ENCODE measurements at places on chromosomes 11 and 22.
A peak's percentile ranks its signal among the peaks of the same experiment; 100 is the strongest.

DNA sequence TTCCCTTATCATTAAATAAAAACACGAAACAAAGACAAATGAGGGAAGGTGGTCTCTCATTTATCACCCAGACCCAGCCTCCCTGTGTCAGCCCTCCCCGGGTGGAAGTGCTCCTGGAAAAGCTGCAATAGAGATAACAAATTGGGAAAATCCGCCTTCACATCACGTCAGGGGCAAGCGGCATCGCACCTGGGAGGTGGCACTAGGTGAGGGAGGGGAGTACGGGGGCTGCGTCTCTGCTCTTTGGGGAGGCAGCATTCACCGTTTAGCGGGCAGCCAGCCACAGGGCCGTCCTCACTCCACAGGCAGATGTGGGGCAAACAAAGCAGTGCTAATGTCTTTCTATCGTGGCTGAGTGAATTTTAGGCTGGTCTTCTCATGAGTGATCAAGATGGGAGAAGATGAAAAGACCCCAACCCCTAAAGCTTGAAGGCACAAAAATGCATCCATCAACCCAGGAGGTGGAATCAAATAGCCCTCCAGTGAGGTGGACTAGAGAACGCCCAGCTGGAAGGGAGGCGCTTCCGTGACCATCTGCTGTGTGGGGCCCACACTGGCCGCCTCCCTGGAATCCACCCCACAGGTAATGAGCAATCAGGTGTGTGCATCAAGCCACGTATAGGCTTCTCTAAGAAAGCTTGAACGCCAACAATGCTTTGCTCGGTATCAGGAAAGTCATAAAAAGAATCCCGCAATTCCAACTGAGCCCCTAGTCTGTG is 629.5 kb downstream of the BRD1 start:
- DNase-seq: no peak

DNA sequence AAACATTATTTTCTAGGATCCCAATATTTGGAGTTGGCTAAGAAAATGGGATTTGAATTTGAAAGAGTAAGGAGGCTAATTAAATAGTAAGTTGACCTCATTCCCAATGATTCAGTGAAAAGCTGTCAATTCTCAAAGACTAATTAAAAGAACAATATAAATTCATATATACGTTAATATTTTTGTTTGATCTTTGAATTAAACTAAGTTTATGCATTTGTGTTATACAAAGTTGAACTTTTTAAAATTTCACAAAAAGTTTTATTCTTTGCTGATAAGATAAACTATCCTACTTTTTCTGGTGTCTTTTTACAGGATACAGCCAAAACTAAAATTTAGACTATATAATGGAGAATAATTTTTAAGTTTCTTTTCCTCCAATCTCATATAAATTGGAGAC is at the start of gene OR5L1:
Gene OR5L1 (plus strand): TSS at position 301 of the 400 bp plus-strand sequence. CDS start 100 bp downstream, outside the sequence.
- DNase-seq: no peak

DNA sequence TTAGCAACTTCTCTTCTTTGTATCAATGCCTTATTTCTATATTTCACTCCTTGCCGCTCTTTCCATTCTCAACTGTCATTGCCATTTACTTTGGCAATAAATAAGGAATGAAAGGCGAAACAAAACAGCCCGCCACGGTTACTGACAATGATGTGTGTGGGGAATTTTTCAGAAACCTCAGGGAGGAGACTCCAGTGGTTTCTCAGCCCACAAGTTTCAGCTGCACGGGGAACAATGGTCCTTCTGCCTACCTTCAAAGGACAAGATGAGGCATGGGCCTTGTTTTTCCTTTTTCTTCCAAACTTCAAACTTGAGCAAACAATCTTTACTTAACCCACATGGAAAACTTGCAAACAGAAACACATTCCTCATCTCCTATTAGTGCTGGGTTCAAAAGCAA is 409.4 kb downstream of the METTL15 start:
- DNase-seq: no peak

DNA sequence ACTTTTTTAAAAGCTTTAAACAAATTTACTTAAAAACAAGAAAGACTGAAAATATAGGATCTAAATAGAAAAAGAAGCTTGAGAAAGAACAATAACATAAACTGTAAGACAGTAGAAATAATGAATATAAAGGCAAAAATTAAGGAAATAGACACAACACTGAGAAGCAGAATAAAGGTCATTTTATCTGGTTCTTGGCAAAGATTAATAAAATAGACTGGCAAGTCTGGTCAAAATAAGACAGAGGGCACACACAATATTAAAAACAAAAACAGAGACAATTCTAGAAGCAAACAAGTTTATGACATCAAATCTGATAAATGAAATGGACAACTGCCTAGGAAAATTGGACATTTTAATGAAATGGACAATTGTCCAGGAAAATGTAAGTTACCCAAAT is 105.8 kb downstream of the ATG16L2 start:
- DNase-seq: no peak

GRCh38 chr11:82828472-82828871 is 71.8 kb downstream of the PRCP start:
- no peak for DNase-seq

GRCh38 chr22:43867839-43868635 is 5.7 kb upstream of the SULT4A1 start:
- DNase-seq: peak; percentile 10

DNA sequence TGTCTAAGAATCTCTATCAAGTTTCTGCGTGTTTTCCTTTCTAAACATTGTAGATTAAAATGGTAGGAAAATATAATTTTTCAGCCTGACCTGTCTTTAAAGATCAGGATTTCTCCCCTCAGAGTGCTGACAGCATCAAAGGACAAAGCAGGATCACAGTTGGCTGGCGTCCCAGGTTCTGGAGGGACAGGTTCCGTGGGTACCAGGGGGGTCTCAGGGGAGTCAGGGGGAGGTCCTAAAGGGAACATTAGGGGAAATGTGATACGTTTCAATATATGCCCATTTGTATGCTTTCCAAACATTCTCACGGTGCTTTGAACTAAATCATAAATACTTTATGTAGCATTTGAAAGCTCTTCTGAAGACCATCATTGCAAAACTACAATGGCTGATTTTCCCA is 3.4 kb downstream of the MMP3 start:
- no peak for DNase-seq

DNA sequence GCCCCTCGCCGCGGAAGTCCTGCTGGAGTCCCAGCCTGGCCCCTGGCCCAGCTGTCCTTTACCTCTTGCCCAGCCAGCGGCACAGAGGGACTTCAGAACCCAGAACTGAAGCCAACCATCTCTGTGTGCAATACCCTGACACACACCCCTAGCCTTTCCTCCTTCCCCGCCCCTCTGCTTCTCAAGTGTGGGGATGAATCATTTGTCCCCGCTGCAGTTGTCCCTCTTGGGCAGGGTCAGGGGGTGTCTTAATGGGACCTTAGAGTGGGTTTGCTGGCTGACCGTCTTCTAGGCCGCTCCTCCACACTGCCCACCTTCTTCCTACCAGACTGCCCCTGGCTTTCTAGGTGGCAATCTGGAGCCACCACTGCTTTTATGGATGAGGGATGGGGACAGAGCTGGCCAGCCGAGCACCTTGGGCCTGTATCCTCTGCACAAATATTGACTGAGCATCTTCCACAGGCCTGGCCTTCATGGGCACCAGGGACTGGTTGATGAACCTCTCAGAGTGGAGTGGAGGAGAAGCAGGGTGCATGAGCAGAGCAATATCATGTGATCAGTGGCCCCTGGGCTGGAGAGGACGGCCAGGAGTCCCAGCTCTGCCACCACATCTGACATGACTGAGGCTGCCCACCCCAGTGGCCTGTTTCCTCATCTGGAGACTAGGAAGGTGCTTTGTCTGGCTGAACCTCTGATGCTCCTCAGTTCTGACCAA is 668 bp upstream of the CHST1 start:
- no peak for DNase-seq

DNA sequence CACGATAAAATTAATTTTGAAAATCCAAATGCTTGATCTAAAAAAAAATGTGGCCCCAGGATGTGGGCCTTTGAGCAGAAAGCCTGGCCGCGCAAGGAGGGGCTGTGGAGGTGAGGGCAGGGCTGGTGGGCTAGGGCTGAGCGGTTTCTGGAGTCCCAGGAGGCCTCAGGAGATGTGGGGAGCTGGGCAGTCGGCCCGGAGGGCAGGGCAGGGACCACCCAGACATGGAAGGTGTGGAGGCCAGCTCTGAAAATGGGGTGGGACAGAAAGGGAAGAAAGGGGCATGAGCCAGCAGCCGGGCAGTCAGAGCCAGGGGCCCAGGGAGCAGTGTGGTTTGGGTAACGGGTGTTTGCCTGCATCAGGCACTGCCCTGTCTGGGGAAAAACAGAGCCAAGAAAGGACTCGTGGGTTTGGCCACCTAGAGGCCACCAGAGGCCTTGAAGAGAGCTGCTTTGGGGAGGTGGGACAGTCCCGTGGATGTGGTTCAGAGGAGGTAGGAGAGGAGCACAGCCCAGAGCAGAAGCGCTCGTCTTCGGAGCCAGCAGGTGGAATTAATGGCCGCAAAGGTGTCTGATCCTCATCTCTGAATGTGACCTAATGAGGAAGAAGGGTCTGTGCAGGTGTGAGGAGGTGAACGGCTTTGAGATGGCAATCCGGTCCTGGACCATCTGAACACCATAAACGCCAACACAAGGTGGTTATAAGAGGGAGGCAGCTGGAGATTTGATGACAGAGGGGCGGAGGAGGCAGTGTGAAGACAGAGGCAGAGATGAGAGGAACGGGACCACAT is 50.2 kb downstream of the IGF2 start:
- DNase-seq: no peak

- peak; percentile 94 for DNase-seq
Measured at GRCh38 chr11:819943-820649, 1.4 kb downstream of the PNPLA2 start.

GRCh38 chr22:27431896-27432295 is 369.7 kb downstream of the MN1 start:
- DNase-seq: no peak

DNA sequence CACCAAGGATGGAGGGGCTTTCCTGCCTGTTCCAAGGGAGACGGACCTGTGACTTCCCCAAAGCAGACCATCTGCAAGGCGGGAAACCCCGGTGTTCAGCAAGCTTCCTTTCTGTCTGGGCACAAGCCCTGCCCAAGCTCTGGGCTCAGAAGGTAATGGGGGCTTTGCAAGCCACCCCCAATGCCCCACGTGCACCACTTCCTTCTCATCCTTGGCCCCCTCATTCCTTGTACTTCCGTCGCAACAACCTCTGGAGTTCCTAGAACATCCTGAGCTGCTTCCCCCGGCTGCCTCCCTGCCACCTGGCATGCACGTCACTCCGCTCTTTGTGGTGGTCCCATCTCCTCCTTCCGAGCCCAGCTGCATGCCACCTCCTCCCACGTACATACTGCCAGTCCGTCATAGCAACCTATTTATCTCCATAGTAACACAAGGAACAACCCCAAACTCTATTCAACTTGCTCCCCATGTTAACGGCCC is 3.9 kb downstream of the MYEOV start:
- peak; percentile 22 for DNase-seq

GRCh38 chr22:25930788-25931310 is 188.9 kb downstream of the MYO18B start:
- DNase-seq: no peak

GRCh38 chr11:60515144-60515855 is at the start of gene MS4A13:
Gene MS4A13 (plus strand): TSS chr11:60515392. CDS start chr11:60518084, 2,692 bp downstream.
- DNase-seq: no peak

GRCh38 chr11:72546866-72547265 is 112.5 kb upstream of the CLPB start:
- no peak for DNase-seq

GRCh38 chr22:33274214-33275072 is 216.3 kb upstream of the SYN3 start:
- DNase-seq: no peak

DNA sequence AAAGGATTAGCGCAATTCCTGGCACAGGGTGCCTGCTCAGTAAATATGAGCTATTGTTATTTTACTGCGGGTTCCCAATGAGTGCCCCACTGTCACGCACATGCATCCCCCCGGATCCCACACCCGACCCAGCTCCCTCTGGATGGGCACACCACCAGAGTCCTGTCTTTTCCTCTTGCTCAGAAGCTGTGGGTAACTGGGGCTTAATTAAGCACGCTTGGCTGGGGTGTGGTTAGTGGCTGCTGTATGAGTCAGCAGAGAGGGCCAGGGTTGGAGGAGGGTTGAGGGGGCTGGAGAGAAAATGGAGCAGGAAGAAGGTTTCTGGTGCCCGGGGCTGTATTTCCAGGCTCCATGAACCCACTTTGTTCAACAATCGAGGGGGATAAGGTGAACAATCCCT is 30.3 kb upstream of the NECTIN1 start:
- no peak for DNase-seq

- no peak for DNase-seq
Measured at GRCh38 chr11:46300270-46300669, 22.8 kb downstream of the CREB3L1 start.

- DNase-seq: no peak
Measured at GRCh38 chr11:48011102-48011797, 30.9 kb downstream of the PTPRJ start.

DNA sequence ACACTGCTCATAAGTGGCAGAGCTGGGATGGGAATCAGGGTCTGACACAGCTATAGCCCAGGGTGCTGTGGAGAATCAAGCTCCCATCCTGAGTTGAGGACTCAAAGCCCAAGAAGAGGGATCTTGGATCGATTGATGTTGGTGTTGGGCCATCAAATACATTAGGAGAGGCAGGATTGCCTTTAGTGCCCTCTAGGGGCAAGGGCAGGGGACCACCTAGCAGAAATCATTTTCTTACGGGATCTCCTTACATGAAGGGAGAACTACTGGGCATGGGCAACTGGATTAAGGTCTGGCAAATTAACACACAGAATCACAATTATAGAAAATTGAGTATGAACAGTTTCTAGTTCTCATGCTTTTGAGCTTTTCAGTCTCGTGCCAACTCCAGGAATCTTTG is 24.9 kb upstream of the EMSY start:
- peak; percentile 14 for DNase-seq

DNA sequence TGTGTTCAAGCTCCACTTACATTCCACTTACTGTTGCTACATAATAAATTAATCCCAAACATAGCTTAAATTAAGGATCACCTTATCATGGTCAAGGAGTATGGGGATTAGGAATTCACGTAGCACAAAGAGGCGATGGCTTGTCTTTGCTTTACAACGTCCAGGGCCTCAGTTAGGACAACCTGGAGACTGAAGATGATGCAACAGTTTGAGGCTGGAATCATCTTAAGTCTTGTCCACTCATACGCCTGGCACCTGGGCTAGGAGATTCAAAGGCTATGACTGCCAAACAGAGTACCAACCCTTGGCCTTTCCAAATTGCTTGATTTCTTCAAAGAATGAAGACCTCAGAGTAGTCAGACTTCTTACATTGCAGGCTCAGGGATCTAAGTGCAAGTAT is 149.1 kb downstream of the SBF2 start:
- DNase-seq: no peak

DNA sequence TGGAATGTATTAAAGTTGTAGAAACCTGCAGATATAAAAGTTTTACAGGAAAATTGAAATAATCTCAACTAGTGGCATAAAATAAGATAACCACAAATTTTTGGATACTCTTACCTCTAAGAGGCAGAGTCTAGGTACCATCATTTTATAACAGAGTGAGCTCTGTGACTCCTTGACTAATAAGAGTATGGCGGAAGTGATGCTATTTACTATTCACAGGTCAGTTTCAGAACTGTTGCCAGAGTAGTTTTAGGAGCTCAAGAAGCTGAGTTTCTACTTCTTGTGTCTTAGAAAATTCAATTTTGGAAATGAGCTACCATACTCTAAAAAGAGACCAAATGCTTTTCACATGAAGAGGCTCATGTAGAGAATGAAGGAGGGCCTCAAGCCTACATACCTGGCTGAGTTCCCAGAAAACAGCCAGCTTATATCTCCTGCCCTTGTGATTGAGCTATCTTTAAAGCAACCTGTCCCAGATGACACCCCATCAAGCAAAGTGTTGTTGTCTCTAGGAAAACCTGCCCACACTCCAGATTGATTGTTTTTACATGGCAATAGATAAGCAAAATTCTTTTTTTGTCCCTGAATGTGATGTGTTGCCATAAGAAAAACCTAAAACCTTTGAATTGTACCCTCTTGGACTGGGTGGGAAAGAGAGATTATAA is 712.8 kb upstream of the CNTN5 start:
- no peak for DNase-seq
